ENCODE measurements at places on chromosomes 1 and 21. TPM values are rescaled to one million over a fixed set of nuclear protein-coding genes. Genes with fewer than 3 reads are reported as not detected.

Gene KRTAP21-2
- not detected for total RNA-seq

Gene SLC44A5
- total RNA-seq, result 25.3 TPM

Gene VCAM1
- 2.1 TPM for total RNA-seq

Gene ADAMTS5
- under 0.01 TPM for total RNA-seq

Gene DYNLT5
- total RNA-seq, result 0.22 TPM

Gene TEDDM1
- not detected for total RNA-seq

Gene NID1
- 32.5 TPM for total RNA-seq

Gene FBXO44
- 5.3 TPM for total RNA-seq

Gene FOXO6
- not detected for total RNA-seq

Gene SPATA21
- not detected for total RNA-seq

Gene U2AF1
- 63.0 TPM for total RNA-seq

Gene CDCA8
- 49.3 TPM for total RNA-seq

Gene CD5L
- not detected for total RNA-seq

Gene PHLDA3
- 1.9 TPM for total RNA-seq

Gene C1orf105
- total RNA-seq, result 0.34 TPM

Gene ITLN1
- not detected for total RNA-seq

Gene NAV1
- total RNA-seq, result 60.7 TPM

Gene MIA3
- total RNA-seq, result 46.3 TPM

Gene TMEM52
- 7.4 TPM for total RNA-seq

Gene SPRR1B
- not detected for total RNA-seq

Gene PARS2
- total RNA-seq, result 5.4 TPM

Gene FCER1A
- not detected for total RNA-seq

Gene ALX3
- total RNA-seq, result not detected

Gene TRAF3IP3
- not detected for total RNA-seq

Gene CD48
- not detected for total RNA-seq

Gene ACTN2
- total RNA-seq, result 0.52 TPM

Gene PRAMEF5
- not detected for total RNA-seq

Gene SPRR1A
- not detected for total RNA-seq

Gene CFHR4
- total RNA-seq, result not detected

Gene NR5A2
- total RNA-seq, result not detected

Gene CASQ1
- total RNA-seq, result not detected

Gene PTGFR
- not detected for total RNA-seq

Gene SYF2
- 62.5 TPM for total RNA-seq

Gene CGN
- 12.4 TPM for total RNA-seq

Gene THEM5
- total RNA-seq, result not detected

Gene PSRC1
- 134 TPM for total RNA-seq

Gene LCE1A
- not detected for total RNA-seq

Gene RCSD1
- 0.06 TPM for total RNA-seq

Gene AVPR1B
- total RNA-seq, result not detected

Gene S100A2
- total RNA-seq, result not detected

Gene SEMA6C
- 12.1 TPM for total RNA-seq

Gene SERTAD4
- total RNA-seq, result 2.5 TPM
